ENCODE measurements at places on chromosomes 13 and 19.

DNA sequence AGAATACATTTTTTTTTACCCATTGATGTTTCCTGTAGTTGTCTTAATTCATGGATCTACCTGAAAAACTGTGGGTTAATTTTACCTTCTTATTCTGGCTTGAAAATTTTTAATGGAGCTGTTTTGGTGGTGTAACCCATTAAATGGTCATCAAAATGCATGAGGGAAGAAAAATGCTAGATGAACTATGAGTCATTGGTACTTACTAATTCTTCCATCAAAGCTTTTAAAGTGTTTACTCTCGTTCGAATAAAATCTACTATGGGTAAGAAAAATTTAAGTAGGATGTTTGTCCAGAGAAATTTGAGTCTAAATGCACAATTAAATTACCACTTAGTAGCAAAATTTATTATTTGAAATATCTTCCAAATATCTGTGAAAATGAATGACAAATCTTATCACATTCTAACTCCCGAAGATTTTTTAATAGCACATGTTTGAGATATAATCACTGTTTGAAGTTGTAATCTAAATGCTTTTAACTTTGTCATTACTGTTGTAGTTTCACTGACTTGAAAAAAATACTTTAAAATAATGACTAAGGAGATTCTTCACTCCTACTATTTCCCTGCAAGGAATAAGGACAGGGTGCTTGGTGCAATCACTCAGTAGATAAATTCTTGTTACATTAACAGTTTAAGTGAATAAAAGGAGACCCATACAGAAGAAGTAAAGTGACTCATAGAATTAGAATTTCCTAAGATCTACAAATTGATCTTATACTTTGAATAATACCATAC lies 437.7 kb downstream of the IRS2 start:
- no peak for DNase-seq

- peak; percentile 26 for DNase-seq
Measured at GRCh38 chr13:71290963-71291841, 575.8 kb downstream of the DACH1 start.

DNA sequence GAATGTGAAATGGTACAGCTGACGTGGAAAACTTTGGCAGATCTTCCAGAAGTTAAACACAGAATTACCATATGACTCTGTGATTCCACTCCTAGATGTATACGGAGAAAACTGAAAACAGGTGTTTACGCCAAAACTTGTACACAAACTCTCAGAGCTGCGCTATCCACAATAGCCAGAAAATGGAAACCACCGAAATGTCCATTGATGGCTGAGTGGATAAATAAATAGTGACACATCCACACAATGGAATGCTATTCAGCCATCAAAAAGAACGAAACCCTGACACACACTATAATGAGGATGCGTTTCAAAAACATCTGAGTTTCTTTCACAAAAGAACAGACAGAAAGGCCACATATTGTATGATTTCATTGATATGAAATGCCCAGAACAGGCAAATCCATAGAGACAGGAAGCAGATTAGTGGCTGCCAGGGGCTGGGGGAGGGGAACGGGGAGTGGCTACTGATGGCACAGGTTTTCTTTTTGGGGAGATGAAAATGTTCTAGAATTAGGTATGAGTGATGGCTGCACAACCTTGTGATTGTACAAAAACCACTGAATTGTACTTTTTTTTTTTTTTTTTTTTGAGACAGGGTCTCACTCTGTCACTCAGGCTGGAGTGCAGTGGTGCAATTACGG lies 33.0 kb downstream of the IL12RB1 start:
- no peak for DNase-seq

DNA sequence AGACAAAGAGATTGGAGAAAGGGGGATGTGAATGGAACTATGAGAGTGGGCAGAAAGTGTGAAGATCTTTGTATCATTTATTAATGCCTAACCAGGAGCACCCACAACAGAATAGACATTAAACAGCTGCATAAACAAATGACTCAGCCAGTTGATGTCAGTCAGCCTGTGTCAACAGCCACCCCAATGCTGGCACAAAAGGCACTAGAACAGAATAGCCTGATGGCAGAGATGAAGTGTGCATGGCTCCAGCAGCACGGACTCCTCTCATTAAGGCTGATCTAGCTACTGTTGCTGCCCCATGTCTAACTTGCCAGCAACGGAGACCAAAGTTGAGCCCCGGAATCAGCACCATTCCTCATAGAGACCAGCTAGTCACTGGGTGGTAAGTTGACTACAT lies 7.8 kb downstream of the CPB2 start:
- DNase-seq, result no peak
